ENCODE measurements at places on chromosomes 7 and 10. TPM values are rescaled to one million over a fixed set of nuclear protein-coding genes. Genes with fewer than 3 reads are reported as not detected.

Gene SOSTDC1
- not detected for total RNA-seq

Gene CTTNBP2
- total RNA-seq: not detected

Gene PDZD7
- 0.52 TPM for total RNA-seq

Gene WDR86
- total RNA-seq: 2.1 TPM

Gene SFXN4
- 13.7 TPM for total RNA-seq

Gene HYAL4
- not detected for total RNA-seq

Gene OR2A1
- total RNA-seq: not detected

Gene H2AZ2
- total RNA-seq: 178 TPM

Gene GALNT17
- total RNA-seq: not detected

Gene OR2A12
- not detected for total RNA-seq

Gene NRF1
- total RNA-seq: 40.1 TPM

Gene ZNF487
- 19.1 TPM for total RNA-seq

Gene EXOSC1
- total RNA-seq: 44.4 TPM

Gene DENND2A
- not detected for total RNA-seq

Gene PDSS1
- 3.7 TPM for total RNA-seq

Gene MAGI2
- 0.09 TPM for total RNA-seq

Gene SPDYE6
- not detected for total RNA-seq

Gene LDB3
- total RNA-seq: 0.12 TPM

Gene ACSL5
- total RNA-seq: 53.7 TPM

Gene OR2A5
- not detected for total RNA-seq

Gene TRPV5
- not detected for total RNA-seq

Gene CPN1
- total RNA-seq: not detected

Gene IFIT1B
- not detected for total RNA-seq

Gene NAT16
- not detected for total RNA-seq

Gene TLX1
- not detected for total RNA-seq

Gene ATP6V0A4
- not detected for total RNA-seq

Gene SH2B2
- total RNA-seq: 2.9 TPM

Gene TEX47
- total RNA-seq: not detected

Gene LMTK2
- 33.9 TPM for total RNA-seq

Gene ELFN1
- total RNA-seq: 0.30 TPM

Gene NSMCE4A
- total RNA-seq: 60.3 TPM

Gene PPIF
- total RNA-seq: 66.3 TPM

Gene OR9A2
- total RNA-seq: not detected

Gene SPDYE1
- not detected for total RNA-seq

Gene C7orf33
- not detected for total RNA-seq

Gene RBM17
- total RNA-seq: 147 TPM

Gene HOXA13
- total RNA-seq: not detected

Gene GSAP
- 202 TPM for total RNA-seq

Gene TMEM236
- 0.16 TPM for total RNA-seq

Gene ZNF425
- total RNA-seq: 1.2 TPM

Gene FASTK
- 72.8 TPM for total RNA-seq

Gene AGFG2
- total RNA-seq: 21.5 TPM

Gene UCN3
- not detected for total RNA-seq

Gene PIK3CG
- total RNA-seq: 64.9 TPM

Gene NKX1-2
- total RNA-seq: not detected

Gene NPTX2
- total RNA-seq: not detected

Gene CNTNAP2
- total RNA-seq: 0.18 TPM

Gene NOD1
- total RNA-seq: 31.2 TPM

Gene NPSR1
- total RNA-seq: not detected

Gene RAB18
- total RNA-seq: 132 TPM

Gene TMEM196
- not detected for total RNA-seq

Gene FGL2
- total RNA-seq: 38.4 TPM

Measured in natural killer cell (primary cell).